Activated naive CD4-positive, alpha-beta T cell treated with anti-CD3 and anti-CD28 coated beads, Interleukin-2, amount 10 ng/mL, durations not matched to agents 7 days and 5 days (primary cell): ENCODE measurements at places on chromosomes 5 and 9.

DNA sequence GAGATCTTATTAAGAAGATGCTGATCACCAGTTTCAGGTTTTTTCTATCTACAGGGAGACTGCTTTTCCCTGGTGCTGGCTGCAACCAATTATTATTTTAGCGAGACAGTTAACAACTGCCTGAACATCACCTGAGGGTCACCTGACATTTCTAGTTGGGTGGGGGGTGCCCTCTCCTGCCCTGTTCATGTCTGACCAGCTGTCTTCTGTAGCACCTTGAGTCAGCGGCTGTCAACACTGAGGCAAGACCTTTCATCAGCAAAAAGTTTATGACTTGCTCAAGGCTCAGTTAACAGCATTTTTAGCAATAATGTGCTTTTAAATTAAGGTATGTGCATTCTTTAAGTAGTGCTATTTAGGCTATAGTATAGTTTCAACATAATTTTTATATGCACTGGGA, 58.0 kb downstream of the ADCY2 start:
- no peaks in the 10 kb centered on the region for H3K4me1 ChIP-seq
- no peak for DNase-seq
- H3K4me3 ChIP-seq = no peak overlapping the region
- H3K27me3 ChIP-seq = no peaks in the 10 kb centered on the region

DNA sequence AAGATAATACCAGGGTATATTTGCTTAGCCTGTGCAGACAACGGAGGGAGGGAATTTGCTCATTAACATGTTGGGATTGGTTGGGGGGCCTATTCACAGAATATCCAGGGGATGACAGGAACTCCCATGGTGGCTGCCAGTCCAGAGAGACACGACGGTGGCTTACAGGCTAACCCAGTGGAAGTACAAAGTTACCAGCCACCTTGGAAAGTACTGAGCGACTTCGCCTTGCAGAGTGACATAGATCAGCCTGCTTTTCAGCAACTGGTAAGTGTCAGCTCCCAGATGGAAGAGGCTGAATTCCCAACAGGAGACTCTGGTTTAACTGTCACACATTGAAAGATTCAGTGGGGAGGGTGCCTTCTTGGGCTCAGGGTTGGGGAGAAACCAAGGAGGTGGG, 7.9 kb downstream of the ISL1 start:
- DNase-seq = no peak
- H3K27ac ChIP-seq = no peak overlapping the region
- H3K36me3 ChIP-seq = no peaks in the 10 kb centered on the region
- no peaks in the 10 kb centered on the region for H3K4me1 ChIP-seq
- no peak overlapping the region for H3K4me3 ChIP-seq
- H3K27me3 ChIP-seq = peaks cover 75% of the 10 kb centered on the region

- no peaks in the 10 kb centered on the region for H3K36me3 ChIP-seq
- peaks cover 4% of the 10 kb centered on the region for H3K27me3 ChIP-seq
- no peak overlapping the region for H3K4me3 ChIP-seq
Measured at GRCh38 chr9:37405764-37406380, 16.6 kb upstream of the GRHPR start.

- H3K4me1 ChIP-seq = no peaks in the 10 kb centered on the region
- no peaks in the 10 kb centered on the region for H3K36me3 ChIP-seq
- peaks cover 8% of the 10 kb centered on the region for H3K27me3 ChIP-seq
- DNase-seq = no peak
Measured at GRCh38 chr5:130875656-130876055, 289.4 kb downstream of the HINT1 start.
